ENCODE measurements at places on chromosomes 6 and 20. TPM values are rescaled to one million over a fixed set of nuclear protein-coding genes. Genes with fewer than 3 reads are reported as not detected.

DNA sequence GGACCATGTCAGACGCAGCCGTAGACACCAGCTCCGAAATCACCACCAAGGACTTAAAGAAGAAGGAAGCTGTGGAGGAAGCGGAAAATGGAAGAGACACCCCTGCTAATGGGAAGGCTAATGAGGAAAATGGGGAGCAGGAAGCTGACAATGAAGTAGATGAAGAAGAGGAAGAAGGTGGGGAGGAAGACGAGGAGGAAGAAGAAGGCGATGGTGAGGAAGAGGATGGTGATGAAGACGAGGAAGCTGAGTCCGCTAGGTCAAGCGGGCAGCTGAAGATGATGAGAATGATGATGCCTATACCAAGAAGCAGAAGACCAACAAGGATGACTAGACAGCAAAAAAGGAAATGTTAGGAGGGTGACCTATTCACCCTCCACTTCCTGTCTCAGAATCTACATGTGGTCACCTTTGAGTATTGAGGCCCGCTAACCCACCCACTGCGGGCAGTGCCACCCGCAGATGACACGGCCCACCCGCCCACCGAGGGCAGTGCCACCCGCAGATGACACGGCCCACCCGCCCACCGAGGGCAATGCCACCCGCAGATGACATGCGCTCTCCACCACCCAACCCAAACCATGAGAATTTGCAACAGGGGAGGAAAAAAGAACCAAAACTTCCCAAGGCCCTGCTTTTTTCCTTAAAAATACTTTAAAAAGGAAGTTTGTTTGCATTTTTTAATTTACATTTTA is 43.3 kb downstream of the MGME1 start:
- H3K27ac ChIP-seq, result no peak overlapping the region
- no peaks in the 10 kb centered on the region for H3K27me3 ChIP-seq
- H3K4me1 ChIP-seq, result no peaks in the 10 kb centered on the region
- no peaks in the 10 kb centered on the region for H3K36me3 ChIP-seq
- DNase-seq, result no peak

DNA sequence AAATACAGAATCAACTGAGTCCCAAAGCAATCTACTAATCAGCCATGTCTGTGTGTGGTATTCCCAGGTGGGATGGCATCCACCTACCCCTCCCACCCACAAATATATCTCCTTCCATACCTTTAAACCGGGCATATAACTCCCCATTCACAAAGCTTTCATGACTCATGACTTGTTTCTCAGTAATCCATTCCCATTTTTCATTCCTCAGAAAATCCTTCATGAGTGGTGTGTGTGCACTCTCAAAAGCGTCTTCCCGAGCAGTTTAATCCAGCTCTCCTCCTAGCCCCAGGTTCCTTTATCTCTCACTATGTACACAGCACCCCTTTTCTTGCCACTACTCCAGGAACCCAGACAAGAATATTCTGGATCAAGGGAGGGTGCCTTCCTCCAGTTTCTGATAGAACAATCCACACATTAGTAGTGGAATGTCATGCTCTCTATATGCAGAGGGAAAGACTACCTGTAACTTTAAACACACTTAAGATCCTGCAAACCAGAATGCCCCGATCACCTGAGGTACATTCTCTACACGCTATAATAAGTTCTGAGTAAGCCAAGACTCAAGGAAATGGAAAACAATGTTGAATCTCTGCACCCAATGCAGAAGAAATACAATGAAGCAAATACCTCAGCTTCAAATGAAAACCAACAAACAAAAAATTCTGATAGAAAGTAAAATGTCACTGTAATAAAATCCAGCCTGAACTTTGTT is 55.7 kb upstream of the IPCEF1 start:
- H3K27ac ChIP-seq, result no peak overlapping the region
- DNase-seq, result no peak
- peaks cover 4% of the 10 kb centered on the region for H3K4me1 ChIP-seq

DNA sequence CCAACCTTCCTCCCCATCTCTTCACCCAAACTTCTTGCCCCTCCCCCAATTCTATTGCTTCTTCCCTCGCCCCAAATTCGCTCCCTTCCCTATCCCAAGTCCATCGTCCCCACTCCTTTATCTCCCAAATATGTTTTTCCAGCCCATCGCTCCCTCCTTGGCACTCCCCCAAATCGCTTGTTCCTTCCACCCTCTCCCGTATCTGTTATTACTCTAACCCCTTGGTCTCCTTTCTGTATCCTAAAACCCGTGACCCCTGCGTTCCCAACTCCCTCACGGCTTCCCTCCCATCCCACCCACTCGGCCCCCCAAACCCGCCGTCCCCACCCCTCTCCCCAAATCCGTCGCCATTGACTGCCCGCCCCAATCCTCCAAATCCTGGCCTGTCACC is 584 bp downstream of the MTCH1 start:
- no peak for DNase-seq
- peaks cover 14% of the 10 kb centered on the region for H3K36me3 ChIP-seq
- H3K27ac ChIP-seq, result no peak overlapping the region
- peaks cover 3% of the 10 kb centered on the region for H3K27me3 ChIP-seq
- peaks cover 26% of the 10 kb centered on the region for H3K4me1 ChIP-seq

DNA sequence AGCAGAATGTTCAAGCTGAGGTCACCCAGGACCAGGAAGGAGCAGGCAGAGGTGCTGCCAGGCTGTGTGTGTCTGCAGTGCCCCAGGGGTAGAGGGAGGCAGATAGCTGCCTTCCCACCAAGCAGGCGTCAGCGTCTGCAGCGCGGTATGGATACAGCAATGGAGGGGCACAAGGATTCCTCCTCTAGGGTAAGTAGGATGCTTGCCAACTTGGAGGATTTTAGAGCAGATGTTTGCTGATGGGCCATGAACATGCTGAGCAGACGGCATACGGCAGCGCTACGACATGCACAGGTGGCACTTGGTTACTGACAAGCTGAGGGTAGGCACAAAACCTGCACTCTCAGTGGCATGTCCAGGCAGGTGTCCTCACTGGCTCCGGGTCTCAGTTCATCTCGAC is 48.1 kb downstream of the PSMG4 start:
- no peak overlapping the region for H3K27ac ChIP-seq
- no peak overlapping the region for H3K4me3 ChIP-seq
- no peaks in the 10 kb centered on the region for H3K4me1 ChIP-seq
- H3K36me3 ChIP-seq, result no peaks in the 10 kb centered on the region

- peaks cover 66% of the 10 kb centered on the region for H3K4me1 ChIP-seq
- no peaks in the 10 kb centered on the region for H3K27me3 ChIP-seq
- H3K27ac ChIP-seq, result peak overlapping the region; percentile 60
- no peak for DNase-seq
- peaks cover 69% of the 10 kb centered on the region for H3K36me3 ChIP-seq
These were observed 16.8 kb downstream of the BCL2L1 start for GRCh38 chr20:31705598-31706597.

GRCh38 chr20:20466341-20466879 is 98.5 kb downstream of the INSM1 start:
- peaks cover 8% of the 10 kb centered on the region for H3K4me1 ChIP-seq
- no peak overlapping the region for H3K27ac ChIP-seq
- peaks cover 10% of the 10 kb centered on the region for H3K27me3 ChIP-seq
- DNase-seq, result peak; percentile 21

- no peak overlapping the region for H3K27ac ChIP-seq
- no peaks in the 10 kb centered on the region for H3K27me3 ChIP-seq
- DNase-seq, result peak; percentile 80
- no peak overlapping the region for H3K4me3 ChIP-seq
These were observed 4.4 kb upstream of the RPS21 start for GRCh38 chr20:62382306-62383198.

- H3K4me3 ChIP-seq, result no peak overlapping the region
- H3K27me3 ChIP-seq, result no peaks in the 10 kb centered on the region
- no peak for DNase-seq
These were observed 69.8 kb upstream of the RALGAPA2 start for GRCh38 chr20:20782231-20782630.

GRCh38 chr20:63125838-63126601 is 89.9 kb downstream of the YTHDF1 start:
- H3K4me3 ChIP-seq, result no peak overlapping the region
- no peaks in the 10 kb centered on the region for H3K27me3 ChIP-seq
- no peaks in the 10 kb centered on the region for H3K4me1 ChIP-seq
- no peak overlapping the region for H3K27ac ChIP-seq

- no peak overlapping the region for H3K27ac ChIP-seq
- no peaks in the 10 kb centered on the region for H3K4me1 ChIP-seq
- H3K4me3 ChIP-seq, result no peak overlapping the region
These were observed 308.5 kb downstream of the BMP7 start for GRCh38 chr20:56957737-56958553.

DNA sequence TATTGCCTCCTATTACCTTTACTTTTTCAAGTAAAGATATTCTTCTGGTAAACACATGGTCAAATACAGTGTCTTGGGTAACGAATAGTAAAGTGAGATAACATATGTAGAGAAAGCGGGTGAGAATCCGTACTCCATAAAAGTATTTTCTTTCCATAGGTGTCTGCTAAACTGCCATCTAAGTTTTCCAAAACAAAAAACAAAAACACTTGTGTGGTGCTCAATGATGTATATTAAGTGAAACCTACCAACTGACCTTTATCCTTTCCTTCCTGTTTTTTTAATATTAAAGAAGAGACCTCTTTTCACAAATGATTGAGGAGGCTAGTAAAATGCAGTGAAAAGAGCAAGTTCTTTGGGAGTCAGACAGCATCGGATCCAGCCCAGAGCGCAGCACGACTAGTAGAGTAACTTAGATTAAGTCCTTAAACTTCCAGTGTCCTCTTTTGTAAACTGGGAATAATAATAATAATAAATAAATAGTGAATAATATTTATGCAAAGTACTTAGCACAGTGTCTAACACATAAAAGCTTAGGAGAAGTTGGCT is 437 bp upstream of the CDKAL1 start:
- peak overlapping the region; percentile 97 for H3K4me3 ChIP-seq
- H3K36me3 ChIP-seq, result peaks cover 16% of the 10 kb centered on the region
- peaks cover 1% of the 10 kb centered on the region for H3K27me3 ChIP-seq

DNA sequence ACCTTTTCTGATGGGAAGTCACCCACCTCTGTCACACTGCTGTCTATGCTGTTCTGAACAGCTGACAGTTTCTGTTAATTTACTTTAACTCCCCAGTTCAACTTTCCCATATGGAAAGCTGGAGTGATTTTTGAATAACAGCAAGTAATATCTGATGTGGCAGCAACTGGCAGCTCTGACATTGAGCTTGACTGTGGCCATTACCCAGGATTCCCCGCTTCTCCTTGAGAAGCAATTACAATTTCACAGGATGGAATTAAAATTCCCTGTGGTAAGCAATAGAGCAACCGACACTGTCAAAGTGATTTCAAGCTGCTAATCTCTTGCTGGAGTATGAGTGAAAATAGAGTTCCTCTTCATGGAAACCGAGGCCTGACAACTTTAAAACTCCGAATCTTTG is 348.1 kb upstream of the SOX4 start:
- DNase-seq, result no peak
- no peaks in the 10 kb centered on the region for H3K27me3 ChIP-seq
- no peaks in the 10 kb centered on the region for H3K4me1 ChIP-seq
- no peaks in the 10 kb centered on the region for H3K36me3 ChIP-seq
- no peak overlapping the region for H3K4me3 ChIP-seq
- no peak overlapping the region for H3K27ac ChIP-seq

GRCh38 chr6:40148882-40149573 is 214.8 kb upstream of the MOCS1 start:
- no peaks in the 10 kb centered on the region for H3K27me3 ChIP-seq
- no peak overlapping the region for H3K4me3 ChIP-seq
- H3K27ac ChIP-seq, result no peak overlapping the region
- no peaks in the 10 kb centered on the region for H3K36me3 ChIP-seq

DNA sequence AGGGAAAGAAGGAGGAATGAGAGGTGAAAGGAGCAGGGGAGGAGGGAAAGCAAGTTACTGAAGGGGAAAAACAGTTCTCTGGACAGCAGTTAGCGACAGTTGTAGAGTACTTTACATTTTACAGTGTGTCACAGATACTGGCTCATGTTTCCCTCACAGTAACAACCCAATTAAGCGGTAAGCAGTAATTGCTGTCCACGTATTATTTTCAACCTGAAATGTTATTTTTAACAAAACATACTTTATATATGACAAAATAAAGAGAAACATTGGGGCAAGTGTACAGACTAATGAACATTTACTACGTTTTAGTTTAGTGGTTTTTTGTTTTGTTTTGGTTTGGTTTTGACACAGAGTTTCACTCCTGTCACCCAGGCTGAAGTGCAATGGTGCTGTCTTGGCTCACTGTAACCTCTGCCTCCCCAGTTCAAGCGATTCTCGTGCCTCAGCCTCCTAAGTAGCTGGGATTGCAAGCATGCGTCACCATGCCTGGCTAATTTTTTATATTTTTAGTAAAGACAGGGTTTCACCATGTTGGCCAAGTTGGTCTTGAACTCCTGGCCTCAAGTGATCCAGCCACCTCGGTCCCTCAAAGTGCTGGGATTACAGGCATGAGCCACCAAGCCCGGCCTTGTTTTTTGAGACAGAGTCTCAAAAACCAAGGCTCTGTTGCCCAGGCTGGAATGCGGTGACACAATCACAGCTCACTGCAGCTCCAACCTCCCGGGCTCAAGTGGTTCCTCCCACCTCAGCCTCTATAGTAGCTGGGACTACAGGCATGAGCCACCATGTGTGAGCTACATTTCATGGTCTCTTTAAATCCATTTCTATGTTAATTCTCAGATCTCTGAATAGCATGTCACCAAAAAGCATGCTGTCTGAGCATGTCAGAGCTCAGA is 22.6 kb upstream of the BTN3A2 start:
- H3K27ac ChIP-seq, result peak overlapping the region; percentile 56
- H3K4me1 ChIP-seq, result peaks cover 33% of the 10 kb centered on the region
- H3K36me3 ChIP-seq, result no peaks in the 10 kb centered on the region
- peaks cover 15% of the 10 kb centered on the region for H3K27me3 ChIP-seq
- DNase-seq, result peak; percentile 39

- peaks cover 25% of the 10 kb centered on the region for H3K27me3 ChIP-seq
- no peak overlapping the region for H3K4me3 ChIP-seq
- no peaks in the 10 kb centered on the region for H3K4me1 ChIP-seq
- H3K27ac ChIP-seq, result no peak overlapping the region
- H3K36me3 ChIP-seq, result peaks cover 2% of the 10 kb centered on the region
These were observed 16.2 kb downstream of the HLA-DPB1 start for GRCh38 chr6:33091957-33092356.

- H3K27me3 ChIP-seq, result no peaks in the 10 kb centered on the region
- DNase-seq, result no peak
- H3K36me3 ChIP-seq, result peaks cover 5% of the 10 kb centered on the region
These were observed 3.3 kb upstream of the TMEM14A start for GRCh38 chr6:52667572-52667971.

DNA sequence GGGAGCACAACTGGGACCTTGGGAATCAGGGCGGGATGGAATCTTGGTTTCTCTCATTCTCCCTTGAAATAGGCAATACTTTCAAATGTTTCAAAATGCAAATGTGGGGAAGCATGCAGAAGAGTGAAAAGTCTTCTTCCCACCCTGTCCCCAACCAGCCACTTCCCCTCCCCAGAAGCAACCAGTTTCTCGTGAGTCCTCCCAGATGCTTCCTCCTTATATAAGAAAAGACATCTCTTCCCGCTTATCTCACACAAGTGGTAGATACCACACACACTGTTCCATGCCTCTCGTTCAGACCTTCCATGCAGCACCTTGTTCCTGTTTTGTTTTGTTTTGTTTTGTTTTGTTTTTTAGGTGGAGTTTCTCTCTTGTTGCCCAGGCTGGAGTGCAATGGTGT is 25.1 kb downstream of the HCK start:
- no peaks in the 10 kb centered on the region for H3K4me1 ChIP-seq
- no peak overlapping the region for H3K27ac ChIP-seq
- no peak overlapping the region for H3K4me3 ChIP-seq
- H3K36me3 ChIP-seq, result no peaks in the 10 kb centered on the region

RHAG gene
- not detected for total RNA-seq

PAX1 gene
- not detected for total RNA-seq

BRPF3 gene
- 21.8 TPM for total RNA-seq

CLVS2 gene
- total RNA-seq, result not detected

GRIK2 gene
- total RNA-seq, result not detected

EPHA7 gene
- not detected for total RNA-seq

TRIM31 gene
- not detected for total RNA-seq

ASIP gene
- not detected for total RNA-seq
